GDM1 (cell line): ENCODE measurements at places on chromosomes 5 and 9.

DNA sequence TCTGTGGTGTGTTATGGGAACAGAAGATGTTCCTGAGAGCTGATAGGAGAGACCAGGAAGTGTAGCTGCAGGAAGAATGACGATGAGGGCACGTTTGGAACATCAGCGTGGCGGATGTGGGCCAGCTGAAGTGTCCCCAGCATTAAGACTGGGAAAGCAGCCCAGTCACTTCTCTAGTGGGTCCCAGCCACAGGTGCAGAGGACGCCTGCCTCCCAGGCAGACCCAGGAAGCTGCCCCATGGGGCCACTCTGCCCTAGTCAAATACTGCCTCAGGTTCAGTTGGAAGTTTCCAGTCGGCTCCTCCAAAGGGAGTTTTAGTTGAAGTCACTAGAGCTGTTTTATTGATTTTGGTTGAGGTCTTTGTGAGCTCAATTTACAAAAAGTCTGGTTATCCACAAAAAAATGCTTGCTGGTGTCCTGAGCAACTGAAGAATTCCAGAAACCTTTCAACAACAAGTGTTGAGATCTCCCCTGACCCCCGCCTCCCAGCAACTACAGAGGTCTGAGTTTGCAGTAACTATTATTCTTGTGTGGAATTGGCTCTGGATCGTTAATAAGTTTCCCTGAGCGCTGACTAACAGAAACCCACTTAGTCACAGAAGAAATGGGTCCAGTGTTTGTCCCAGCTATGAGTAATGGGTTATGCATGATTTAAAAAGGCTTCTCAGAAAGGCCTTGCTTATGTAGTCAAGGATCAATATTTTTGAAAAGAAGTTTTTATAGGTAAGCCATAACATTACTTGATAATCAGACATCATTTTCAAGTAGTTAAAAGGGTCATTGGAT is 294.1 kb downstream of the FANCC start:
- DNase-seq, result no peak

DNA sequence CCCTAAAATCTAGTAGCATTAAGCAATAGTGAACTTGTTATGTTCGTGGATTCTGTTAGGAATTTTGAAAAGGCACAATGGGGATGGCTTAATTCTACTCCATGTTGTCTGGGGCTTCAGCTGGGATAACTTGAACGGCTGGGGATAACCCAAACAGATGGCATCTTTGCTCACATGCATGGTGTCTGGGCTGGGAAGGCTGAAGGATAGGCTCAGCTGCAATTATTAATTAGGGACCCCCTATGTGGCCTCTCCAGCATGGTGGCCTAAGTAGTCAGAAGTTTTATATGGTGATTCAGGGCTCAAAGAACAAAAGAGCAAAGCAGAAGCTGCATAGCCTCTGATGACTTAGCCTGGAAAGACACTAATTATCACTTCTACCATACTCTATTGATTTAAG is 551.1 kb downstream of the PSAT1 start:
- no peak for DNase-seq

- DNase-seq, result no peak
Measured at GRCh38 chr9:29393064-29393463, 1819.8 kb upstream of the C9orf72 start.

- DNase-seq, result no peak
Measured at GRCh38 chr5:25119650-25120049, 474.9 kb upstream of the CDH10 start.

- DNase-seq, result no peak
Measured at GRCh38 chr9:127474592-127474991, 23.3 kb downstream of the LRSAM1 start.

DNA sequence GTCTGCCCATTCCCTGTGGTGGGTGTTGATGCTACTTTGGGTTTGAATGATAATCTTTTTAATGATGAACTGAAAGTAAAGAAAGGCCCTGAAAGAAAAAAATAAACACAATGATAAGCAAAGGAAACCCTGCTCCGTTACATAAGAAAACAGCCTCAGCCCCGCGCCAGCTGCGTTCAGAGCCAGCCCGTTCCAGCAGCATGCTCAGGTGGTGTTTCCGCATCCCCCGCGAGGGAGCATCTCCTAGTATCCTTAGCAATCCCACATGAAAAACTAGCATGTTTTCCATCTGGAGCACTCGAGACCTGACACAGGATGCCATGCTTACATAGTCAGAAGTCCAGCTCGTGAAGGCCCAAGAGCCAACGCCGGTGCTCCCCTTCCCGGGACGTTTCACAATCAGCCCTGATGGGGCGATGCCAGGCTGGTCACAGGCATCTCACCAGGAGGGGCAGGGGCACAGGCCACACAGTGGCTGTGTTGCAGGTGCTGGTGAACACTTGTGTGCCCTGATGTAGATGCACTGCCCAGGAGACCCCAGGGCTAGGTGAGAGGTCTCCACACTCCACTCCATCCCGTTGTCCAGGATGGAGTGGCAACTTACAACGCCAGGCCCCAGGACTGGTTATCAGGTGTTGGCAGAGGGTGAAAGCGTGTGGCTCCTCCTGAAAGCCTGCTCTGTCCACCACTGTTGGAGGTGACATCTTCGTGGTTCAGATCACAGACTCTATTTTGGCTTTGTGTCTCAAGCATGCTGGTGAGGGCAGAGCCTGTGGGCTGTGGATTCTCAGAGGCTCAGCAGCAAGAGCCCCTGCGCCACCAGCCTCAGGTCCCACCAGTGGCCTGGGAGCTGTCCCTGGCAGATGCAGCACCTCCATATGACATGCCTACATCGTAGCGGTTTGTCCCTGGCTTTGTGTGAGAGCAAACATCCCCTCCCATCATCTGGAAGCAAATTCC is 246.8 kb upstream of the IRX1 start:
- no peak for DNase-seq

DNA sequence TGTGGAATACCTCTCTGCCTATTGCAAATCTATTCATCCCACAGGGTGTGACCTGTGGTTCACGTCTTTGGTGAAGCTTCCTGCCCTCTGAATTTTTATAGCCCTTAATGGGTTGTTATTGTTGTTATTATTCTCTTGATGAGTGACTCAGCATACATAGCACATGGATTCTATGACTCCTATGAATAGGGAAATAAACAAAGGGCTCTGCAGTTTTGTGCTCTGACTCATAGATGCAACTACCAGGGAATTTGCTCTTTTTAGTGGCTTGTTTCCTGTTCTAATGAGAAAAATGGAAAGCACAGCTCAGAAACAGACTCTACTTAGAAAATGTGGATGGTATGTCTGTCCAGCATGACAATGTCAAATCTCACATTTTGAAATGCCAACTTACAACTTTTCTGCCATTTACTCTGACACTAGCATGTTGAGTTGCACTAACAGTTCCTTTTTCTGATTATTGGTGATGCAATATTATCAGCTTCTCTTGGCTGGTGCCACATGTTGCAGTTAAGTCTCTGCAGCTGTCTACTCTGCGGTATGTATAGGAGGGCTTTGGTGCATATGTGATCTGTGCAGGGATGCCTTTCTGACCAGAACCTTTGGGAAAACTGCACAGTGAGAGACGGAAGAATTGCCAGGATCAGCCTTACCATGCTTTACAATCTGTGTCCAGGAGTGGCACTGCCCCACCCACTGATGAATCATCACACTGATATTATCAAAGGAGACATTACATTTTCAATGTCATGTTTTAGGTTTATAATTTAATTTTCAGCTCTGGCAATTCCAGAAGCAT is 996.4 kb upstream of the WWC1 start:
- no peak for DNase-seq

DNA sequence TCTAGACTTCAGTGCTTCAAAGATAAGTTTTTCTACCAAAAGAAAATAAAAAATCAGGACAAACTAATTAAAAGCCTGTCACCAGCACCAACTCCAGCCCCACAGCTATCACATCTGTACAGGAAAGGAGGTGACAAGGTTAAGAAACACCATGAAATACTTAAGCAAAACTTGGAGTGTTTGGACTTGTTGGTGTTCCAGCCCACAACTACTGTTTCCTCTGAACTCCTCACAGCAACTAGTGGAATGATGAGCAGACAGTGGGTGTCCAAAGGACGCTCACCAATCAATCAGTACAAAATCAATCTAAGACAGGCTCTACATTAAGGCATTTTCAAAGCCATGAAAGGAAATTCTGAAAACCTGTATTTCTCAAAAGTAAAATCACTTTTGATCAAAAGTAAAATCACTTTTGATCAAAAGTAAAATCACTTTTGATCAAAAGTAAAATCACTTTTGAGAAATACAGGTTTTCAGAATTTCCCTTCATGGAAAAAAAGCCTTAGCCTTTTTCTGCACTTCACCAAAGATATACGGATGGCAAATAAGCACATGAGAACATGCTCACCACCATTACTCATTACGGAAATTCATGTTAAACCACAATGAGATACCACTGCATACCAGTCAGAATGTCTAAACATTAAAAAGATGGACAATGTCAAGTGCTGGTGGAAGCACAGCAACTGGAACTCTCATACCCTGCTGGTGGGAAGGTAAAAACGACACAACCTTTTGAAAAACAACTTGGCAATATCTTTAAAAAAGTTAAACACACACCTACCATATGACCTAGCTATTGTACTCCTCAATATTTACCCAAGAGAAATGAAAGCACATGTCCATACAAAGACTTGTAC is 79.7 kb downstream of the MED27 start:
- no peak for DNase-seq

DNA sequence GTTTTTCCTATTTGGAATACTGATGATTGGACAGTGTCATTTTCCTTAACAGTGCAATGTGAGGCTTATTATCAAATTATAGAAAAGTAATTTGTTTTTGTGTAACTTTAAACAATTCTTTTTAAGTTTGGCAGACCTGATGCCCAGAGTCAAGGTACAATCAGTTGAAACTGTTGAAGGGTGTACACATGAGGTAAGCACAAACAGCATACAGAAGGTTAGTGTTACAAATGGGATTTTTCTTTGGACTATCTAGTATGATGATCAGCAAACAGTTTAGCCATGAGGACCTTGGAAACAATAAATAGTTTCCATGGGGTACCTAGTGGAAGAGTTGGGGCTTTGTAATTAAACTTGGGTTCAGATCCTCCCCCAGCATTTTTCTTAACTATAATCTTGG is 16.2 kb downstream of the MTREX start:
- DNase-seq, result no peak

GRCh38 chr9:17481565-17481964 is 97.3 kb upstream of the SH3GL2 start:
- DNase-seq, result no peak

DNA sequence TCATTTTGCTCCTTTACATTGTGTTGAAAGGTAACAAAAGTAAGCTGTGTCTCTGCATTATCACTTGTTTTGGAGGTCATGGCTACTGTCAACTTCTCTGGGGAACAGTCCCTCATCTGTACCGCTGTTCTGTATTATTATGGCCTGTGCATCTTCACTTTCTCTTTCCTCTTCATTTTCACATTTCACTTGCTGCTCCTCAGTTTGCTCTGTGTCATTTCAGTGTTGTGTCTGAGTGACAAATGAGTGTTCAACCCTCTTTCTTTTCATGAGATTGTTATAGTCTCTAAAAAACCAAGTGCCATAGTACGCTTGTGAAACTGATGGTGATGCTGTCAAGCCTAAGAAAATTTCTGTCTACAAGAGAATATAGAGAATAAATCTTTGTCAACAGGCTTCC is 122.0 kb upstream of the FER start:
- no peak for DNase-seq

GRCh38 chr9:127132921-127133647 is 10.6 kb upstream of the ANGPTL2 start:
- DNase-seq, result no peak

DNA sequence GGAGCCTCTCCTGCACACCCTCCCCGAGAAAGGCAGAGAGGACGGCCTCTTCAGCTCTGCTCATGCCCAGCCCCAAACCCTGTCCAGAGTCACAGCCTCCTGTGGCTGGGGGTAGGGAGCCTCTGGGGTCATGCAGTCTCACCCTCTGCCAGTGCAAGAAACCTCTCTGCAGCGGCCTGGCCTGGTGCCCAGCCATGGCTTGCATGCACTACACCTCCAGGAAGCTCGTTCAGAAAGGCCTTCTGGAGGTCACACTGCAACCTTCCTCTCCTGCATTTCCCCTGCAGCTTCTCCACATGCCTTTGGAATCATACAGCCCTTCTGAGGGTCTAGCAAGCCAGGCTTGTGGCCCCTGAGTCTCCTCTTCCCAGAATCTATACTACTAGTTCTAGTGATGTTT is 17.9 kb downstream of the CSF1R start:
- no peak for DNase-seq

- no peak for DNase-seq
Measured at GRCh38 chr9:123072407-123072995, 39.0 kb downstream of the GPR21 start.

DNA sequence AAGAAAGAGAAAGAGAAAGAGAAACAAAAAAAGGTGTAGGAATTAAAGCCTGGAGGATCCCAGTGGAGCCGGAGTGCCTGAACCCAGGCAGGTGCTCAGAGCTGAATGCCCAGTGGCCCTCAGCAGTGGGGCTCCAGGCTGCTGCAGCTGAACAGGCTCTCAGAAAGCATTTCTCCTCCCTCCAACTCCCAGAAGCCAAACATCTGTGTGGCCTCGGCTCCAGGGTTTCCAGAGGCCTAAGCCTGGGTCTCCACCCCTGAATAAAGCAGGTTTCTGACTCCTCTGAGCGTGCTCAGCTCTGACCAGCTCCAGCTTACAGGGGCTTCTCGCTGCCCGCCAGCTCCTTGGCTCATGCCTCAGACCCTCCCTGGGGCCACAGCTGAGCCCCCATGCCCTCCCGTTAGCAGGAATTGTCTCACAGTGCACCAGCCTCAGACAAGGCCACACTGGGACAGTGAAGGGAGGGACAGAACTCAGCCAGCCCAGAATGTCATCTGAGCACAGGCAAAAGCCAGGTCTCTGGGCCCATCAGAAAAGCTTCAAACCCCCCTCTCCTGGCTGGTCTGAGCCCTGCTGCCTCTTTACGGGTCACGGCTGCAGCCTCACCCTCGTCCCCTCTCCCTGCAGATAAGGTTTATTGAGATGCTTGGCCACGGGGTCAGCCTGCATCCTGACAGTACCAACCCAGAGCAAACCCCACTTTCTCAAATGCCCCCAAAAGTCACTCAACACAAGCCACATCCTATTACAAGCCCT is 114.4 kb upstream of the PPP1R26 start:
- DNase-seq, result no peak

GRCh38 chr5:67478337-67478736 is 281.7 kb upstream of the CD180 start:
- no peak for DNase-seq

DNA sequence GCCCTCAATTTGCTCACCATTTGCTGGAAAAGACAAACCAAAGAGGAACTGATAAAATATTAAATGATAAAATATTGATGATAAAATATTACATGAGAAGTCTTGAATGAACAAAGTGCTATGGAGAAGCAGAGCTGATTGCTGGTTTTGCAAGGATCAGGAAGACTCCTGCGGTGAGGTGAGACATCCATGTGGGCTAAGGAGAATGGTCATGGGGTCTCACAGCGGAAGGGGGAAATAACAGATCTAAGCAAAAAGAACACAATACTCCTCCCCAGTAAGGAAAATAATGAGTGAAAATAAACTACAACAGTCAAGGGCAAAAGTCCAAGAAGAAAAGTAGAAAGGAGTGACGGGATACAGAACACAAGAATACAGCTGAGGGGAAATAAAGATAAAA is 146.8 kb downstream of the LURAP1L start:
- no peak for DNase-seq

GRCh38 chr9:108197008-108197365 is 658.8 kb downstream of the ACTL7B start:
- no peak for DNase-seq
